ENCODE measurements at places on chromosomes 7 and 10.

DNA sequence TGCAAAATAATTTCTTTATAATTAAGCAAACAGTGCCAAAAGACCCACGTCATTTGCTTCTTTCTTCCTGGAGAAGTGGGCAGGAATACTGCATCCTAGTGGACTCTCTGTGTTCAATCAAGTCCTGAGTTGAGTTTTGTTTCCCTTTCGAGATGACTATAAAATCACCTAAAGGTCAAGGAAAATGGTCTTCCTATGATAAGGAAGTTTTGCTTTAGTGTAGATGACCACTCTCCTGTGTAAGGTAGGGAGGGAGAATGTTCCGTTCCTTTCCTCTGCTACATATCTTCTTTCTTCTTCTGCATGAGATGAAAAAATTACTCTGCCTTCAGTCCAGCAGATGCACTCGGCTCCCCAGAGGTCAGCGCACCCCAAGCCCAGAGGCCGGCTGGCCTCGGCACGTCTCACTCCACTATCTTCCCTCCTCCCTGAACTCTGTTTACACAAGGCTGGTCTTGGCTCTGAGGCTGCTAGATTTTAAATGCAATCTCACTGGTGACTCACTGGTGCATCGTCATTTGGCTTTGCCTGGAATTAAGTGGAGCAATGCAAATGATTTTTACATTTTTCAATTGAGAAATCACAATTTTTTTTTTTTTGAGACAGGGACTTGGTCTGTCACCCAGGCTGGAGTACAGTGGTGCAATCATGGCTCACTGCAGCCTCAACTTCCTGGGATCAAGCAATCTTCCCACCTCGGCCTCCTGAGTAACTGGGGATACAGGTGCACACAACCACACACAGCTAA lies 18.6 kb upstream of the VDAC2 start:
- no peak for DNase-seq

- peak; percentile 40 for DNase-seq
Observed at GRCh38 chr10:988667-989545, 672 bp downstream of the GTPBP4 start.

GRCh38 chr10:14063531-14064285 lies 267.0 kb downstream of the FRMD4A start:
- no peak for DNase-seq

DNA sequence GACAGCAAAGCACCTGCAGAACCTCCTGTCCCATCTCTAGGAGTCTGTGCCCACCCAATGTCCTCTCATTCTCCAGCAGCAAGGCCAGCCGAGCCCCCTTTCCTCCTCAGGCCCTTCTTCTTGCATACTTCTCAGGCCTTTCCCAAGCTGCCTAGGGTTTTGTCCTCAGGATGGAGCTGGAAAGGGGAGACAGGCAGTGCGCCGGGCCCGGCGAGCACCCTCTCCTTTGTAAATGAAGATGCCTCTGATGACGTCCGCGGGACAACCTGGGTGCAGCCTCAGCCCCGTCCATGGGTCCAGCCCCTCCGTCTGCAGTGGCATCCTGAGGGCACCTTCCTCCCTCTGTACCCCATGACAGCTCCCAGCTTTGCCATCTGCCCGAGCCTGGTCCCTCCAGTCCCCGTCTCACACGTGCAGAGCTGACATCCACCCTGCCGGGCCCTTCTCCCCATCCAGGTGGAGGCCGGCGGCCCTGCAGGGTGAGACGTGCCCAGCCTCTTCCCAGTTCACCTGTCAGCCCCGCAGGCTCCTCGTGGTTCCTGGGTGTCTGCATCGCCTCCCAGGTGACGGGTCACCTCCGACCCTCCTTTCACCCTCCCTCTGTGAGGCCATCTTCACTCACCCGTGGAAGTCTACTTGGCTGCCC lies 36.4 kb downstream of the JAKMIP3 start:
- no peak for DNase-seq

- DNase-seq = no peak
Observed at GRCh38 chr10:13056456-13057077, 43.4 kb upstream of the OPTN start.

- DNase-seq = no peak
Observed at GRCh38 chr10:78871796-78872195, 197.0 kb upstream of the ZMIZ1 start.

- DNase-seq = no peak
Observed at GRCh38 chr7:106393564-106394251, 108.9 kb upstream of the NAMPT start.

- DNase-seq = no peak
Observed at GRCh38 chr7:37040330-37040729, 316.0 kb upstream of the AOAH start.

- no peak for DNase-seq
Observed at GRCh38 chr7:143379611-143380259, 1.4 kb upstream of the ZYX start.

DNA sequence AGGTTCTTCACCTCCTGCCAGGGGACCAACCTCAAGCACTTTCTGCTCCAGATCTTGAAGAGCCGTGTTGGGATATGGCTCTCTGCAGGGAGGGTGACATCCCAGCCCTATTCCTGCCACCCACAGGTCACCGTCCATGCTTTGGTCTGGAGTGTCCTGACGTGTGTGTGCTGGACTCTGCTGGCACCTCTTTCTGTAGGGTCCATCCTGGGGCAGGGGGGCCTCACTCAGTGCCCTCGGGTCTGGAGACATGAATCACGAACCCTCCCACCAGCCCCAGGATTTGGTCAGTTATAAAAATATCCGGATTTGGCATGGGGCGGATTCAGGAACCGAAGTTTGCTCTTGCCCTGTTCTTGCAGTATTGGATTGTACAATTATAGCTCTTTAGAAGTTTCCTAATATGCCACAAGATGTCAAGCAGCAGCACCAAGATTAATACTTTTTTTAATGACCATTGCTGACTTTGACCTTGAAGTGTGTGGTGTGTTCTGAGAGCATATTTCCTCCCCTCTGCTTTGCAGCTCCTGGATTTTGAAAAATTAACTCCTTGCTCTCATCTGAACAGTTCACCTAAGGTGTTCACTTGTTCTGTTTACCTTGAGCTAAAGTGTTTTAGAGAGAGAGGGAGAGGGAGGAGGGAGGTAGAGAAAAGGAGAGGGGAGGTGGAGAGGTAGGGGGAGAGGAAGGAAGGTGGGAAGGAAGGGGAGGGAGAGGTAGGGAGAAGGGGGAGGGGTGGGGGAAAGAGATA lies 95.4 kb upstream of the SHH start:
- no peak for DNase-seq

GRCh38 chr7:135232720-135233119 lies 918 bp upstream of the STRA8 start:
- DNase-seq = no peak

DNA sequence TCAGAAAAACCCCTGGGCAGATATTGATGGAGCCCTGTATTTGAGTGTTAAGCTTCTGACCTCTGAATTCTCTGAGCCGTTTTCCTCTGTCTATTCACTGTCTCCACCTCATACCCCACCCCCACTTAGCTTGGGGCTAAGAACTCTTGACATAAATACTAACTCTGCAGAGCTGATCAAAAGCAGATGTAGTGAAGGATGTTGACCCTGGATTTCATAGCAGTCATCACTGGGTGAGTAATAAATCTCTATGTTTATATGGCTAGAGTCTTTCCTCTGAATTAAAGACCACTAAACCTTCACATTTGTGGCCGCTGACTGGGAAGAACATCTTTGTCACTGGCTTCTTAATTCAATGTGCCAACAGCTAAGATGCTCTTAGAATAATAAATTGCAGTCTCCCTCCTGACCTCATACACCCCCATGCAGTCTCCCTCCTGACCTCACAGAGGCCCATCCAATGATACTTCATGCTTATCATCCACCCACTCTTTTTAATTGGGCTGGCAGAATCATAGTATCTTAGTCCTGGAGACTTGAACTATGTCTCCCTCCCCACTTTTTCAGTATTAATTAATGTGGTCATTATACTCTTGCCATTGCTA lies 78.0 kb upstream of the MACROH2A2 start:
- DNase-seq = no peak

- no peak for DNase-seq
Observed at GRCh38 chr7:50185951-50186682, 93.1 kb upstream of the ZPBP start.

- no peak for DNase-seq
Observed at GRCh38 chr7:24475166-24475961, 97.9 kb upstream of the PALS2 start.

- no peak for DNase-seq
Observed at GRCh38 chr7:24824896-24825295, 67.6 kb upstream of the GSDME start.

GRCh38 chr7:94621120-94621519 lies 34.8 kb downstream of the SGCE start:
- no peak for DNase-seq

- DNase-seq = no peak
Observed at GRCh38 chr7:28684650-28685241, 272.4 kb downstream of the CREB5 start.

DNA sequence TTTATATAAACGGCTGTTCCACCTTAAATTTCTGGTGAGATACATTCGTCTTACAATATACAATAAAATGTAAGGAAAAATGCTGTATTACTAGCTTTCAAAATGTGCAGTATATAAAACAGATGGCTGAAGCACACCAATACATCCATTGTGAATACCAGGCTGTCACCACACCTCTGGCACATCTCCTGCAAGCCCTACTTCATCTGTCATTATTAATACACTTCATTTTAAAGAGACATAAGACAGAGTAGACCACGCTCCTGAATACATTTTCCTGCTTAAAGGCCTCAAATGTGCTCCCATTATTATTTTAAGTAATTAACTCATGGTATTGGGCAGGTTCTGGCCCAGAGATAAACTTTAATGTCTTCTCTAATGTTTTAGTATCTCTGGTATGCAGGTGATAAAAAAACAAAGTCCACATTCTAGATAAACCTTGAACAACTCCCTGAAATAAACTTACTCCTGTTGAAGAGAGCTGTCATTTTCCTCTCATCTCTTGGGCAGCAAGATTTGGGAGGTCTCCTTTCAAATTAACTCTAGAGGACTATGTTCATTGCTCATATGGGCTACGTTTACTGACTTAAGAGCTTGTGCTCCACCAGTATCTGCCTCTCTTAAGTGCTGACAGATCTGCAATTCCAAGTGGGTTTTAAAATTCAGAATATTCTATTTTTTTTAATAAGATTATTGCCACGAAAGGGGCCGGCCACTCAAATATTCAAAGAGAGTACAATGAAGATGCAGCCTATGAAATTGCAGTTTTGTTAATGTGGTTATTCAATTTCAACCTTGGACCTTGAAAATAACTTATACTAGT lies 396.5 kb upstream of the SEMA3D start:
- DNase-seq = no peak

GRCh38 chr10:2367083-2367482 lies 629.8 kb upstream of the ADARB2 start:
- no peak for DNase-seq

DNA sequence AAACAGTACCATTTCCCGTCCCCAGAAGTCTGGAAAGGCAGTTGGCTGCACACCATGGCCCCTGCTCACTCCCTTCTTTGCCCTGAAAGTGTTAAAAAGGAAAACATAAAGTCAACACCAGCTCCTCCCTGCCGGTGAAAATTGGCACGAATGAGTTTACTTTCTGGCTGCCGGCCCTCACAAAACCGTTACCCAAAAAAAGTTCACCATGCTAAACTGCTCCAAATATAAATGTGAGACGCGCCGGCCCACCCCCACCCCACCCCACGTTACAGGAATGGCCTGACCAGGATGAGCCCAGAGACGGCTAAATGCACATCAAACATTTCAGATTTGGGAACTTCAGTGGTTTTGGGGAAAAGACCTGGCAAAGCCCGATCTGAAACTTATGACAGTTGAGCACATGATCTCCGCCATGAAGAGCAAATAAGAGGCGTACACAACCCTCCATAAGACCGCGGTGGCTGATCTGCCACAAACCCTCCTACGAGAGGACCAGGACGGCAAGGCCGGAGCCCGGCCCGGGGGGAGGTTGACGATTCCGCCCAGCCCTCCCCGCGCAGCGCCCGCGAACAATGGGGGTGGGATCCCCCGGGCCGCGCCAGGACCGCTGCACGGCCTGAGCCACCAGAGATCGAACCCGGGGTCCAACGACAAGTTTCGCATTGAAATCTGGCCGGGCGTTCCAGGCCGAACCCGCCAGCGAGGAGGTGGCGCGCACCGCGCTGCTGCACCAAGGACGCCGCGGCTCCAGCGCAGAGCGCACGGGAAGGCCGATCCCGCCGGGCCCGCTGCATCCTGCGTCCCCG lies 952 bp downstream of the DIP2C start:
- no peak for DNase-seq

- no peak for DNase-seq
Observed at GRCh38 chr7:117479225-117480054, at the start of gene CFTR. TSS of gene CFTR (plus strand) at chr7:117480025. CDS start at chr7:117480095, 70 bp downstream.

GRCh38 chr7:37990337-37990736 lies 69.9 kb downstream of the EPDR1 start:
- DNase-seq = no peak

- no peak for DNase-seq
Observed at GRCh38 chr7:151717415-151717814, 159.5 kb downstream of the PRKAG2 start.

DNA sequence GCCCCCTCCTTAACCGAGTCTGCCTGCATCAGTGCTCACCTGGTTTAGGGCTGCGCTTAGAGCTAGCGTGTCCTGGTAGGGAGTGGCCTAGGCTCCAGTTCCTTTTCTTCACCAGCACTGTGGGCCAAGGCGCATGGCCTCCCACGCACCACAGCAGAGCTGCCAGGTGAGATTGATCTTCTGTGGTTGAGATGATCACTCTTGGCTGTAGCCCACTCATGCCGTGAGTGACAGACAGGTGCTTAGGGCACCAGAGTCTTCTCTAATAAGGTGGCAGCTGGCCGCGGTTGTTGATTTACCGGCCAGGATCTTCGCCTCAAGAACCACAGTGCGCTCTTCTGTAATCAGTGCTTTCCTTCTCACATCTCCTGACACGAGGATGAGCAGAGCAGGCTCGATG lies 157.2 kb upstream of the INSYN2A start:
- no peak for DNase-seq

DNA sequence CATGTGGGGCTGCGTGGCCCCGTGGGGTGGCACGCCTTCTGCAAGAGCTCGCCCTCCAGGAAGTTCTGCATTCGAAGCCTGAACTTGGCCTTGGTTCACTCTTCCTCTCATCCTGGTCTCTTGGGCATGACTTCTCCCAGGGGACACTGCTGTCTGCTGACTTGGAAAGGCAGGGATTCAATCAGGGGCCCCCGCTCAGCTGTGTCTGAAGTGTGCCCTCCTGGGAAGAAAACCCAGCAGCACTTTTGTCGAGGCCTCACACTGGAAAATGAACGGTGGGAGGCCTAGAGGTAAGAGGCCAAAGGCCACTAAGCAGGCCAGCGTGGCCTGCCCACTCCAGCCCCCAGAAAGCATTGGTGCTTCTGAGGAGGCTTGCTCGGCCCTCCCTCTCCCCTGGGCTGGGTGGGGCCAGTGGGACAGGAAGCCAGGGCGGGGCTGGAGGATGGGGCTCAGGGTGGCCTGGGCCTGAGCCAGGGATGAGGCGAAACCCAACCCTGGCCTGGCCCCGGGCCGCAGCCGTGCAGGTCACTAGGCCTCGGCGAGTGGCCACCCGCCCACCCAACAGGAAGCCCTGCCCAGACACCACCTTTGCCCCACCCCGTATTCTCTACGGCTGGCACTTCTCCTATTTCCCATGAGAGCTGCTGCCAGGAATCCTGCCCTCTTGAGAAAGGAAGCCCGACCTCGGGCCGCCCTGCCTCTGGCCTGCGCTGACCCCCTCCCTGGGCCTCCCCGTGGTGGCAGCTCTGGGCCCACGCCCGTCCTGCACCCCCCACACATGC lies 81.1 kb downstream of the ZMIZ1 start:
- DNase-seq = peak; percentile 39

- DNase-seq = no peak
Observed at GRCh38 chr7:128197989-128198580, 43.0 kb upstream of the LEP start.
